ENCODE measurements at places on chromosomes 6 and 20.
A peak's percentile ranks its signal among the peaks of the same experiment; 100 is the strongest.

DNA sequence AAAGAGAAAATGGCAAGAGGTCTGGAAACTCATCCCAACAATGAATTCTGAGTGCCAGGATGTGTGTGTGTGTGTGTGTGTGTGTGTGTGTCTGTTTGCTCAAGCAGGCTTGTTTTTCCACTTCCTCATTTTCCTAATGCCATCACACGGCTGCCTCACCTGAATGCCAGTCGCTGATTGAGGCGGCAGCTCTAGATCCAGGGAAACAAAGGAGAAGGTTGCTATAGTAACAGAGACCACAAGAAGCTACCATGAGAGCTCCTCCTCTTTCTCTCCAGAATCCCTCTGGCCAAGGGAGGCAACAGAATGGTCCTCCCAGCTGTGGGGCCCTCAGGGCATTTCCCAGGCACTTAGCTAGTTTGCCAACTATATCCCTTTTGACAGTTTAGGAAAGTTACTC is 241.1 kb upstream of the TSHZ2 start:
- no peak for DNase-seq

DNA sequence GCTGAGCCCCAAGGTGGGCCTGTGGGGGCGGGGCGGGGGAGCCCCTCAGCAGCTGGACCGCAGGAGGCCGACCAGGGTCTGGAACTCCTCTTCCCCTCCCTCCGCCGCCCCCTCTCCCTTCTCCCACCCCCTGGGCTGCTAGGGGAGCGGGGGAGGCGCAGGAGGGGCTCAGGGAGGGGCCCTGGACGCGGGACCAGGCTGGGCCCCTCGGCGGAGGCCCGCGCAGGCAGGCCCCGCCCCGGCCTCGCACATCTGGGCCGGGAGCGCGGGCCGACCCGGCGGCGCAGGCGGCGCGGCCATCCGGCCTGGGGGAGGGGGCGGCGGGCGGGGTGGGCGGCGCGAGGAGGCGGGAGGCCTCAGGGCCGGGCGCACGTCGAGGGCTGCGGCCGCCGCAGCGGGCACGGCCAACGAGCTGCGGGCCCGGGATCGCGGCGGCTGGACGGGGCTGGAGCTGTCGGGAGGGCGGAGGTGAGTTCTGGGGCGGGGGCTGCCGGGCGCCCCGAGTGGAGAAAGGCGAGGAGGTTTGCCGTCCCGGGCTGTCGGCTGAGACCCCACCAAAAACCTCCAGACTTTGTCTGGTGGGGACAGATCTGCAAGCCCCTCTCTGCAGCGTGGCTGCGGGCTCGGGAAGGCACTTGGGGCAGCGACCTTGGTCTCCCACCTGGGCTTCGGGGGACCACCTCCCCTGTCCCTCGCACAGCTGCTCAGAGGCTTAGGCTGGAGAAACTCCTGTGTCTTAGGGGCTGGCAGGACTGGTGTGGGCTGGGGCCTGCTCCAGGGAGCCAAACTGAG is at the start of gene HSPA12B:
TSS of gene HSPA12B (plus strand) at position 359 of the 792 bp plus-strand sequence. CDS start 5,990 bp downstream, outside the sequence.
- DNase-seq, result peak; percentile 61

DNA sequence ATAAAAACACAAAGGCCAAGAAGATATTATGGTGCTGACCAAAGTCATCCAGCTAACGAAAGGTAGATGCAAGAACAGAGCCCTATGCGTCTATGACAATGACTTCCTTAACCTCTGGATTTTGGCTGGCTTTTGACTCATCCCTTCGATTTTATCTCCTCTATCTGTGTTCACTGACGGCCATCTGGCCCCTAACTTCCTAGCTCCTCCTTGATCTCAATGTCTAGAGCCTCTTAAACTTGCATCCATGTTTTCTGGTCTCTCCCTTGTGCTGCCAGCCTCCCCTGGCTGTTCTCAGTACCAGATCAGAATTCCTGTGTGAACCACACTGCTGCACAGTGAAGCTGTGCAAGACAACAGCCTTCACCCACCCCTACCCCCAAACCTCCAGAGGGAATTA is 452.9 kb downstream of the UTRN start:
- no peak for DNase-seq

GRCh38 chr6:147618927-147619326 is 110.4 kb downstream of the SAMD5 start:
- DNase-seq, result no peak

DNA sequence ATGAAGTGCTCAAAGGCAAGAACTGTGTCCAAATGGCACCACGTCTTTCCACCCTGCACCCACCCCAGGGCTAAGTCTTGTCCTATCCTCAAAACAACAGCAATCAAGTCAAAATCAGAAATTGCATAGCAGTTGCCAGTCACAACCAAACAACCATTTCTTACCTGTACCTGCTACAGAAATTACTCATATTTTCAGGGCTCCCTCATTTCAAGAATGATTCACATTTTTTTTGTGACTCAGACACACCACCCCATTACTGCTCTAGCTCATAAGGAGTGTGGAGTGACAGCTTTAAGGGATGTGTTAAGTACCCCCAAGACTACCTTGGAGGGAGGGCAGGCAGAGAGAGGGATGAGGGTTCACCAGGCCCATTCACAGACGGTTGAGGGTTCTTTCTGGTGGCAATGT is 111.7 kb downstream of the TRERF1 start:
- no peak for DNase-seq

- DNase-seq, result no peak
These were observed 19.3 kb downstream of the CST7 start for GRCh38 chr20:24968278-24968800.

- DNase-seq, result no peak
These were observed 12.0 kb upstream of the CITED2 start for GRCh38 chr6:139386404-139386803.

DNA sequence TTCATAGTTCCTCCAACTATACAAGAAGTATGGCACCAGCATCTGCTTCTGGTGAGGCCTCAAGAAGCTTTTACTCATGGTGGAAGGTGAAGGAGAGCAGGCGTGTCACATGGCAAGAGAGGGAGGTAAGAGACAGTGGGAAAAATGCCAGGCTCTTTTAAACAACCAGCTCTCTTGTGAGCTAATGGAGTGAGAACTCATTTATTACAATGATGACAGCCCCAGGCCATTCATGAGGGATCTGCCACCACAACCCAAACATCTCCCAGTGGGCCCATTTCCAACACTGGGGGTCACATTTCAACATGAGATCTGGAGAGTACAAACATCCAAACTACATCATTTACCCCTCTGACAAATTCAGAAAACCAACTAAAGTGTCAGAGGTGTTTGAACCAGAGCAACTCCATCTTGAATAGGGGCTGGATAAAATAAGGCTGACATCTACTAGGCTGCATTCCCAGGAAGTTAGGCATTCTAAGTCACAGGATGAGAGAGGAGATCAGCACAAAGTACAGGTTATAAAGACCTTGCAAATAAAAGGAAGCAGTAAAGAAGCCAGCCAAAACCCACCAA is 2.2 kb upstream of the UBD start:
- DNase-seq, result no peak

DNA sequence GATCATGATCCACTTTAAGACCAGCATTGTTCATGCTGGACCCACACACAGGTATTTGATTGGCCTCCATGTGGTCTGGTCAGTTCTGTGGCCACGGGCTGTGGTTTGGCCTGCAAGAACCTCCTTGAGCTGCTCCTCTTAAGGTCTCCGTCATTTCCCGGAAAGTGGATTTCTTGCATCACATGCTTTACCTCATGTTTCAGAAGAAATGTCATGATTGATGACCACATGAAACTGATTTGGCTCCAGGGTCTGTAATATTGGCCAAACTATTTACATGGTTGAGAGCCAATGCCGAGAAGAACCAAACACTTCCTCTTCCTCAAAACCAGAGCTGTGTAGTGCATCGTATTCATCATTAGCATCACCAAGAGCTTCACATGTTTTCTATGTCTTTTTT is 13.2 kb upstream of the RSPH3 start:
- no peak for DNase-seq

- DNase-seq, result no peak
These were observed 23.9 kb downstream of the FAM162B start for GRCh38 chr6:116741571-116741970.

DNA sequence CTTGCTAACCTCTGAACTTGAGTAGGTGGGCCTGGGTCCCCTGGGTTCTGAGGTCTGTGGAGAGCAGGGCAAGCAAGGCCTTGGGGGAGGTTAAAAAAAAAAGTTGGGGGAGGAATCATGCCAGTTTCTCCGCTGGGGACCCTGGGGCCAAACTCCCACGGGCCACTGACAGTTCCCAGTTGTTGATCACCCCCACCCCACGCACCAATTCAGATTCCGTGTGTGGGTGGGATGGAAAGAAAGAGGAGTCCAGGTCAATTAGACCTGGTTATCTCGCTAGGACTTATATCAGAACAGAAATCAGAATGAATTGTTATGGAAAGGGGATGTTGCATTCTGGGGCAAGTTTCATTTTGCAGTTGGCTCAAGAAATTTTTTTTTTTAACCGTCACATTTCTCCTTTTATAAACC is 46.7 kb upstream of the SUPT3H start:
- no peak for DNase-seq

- no peak for DNase-seq
These were observed 49.7 kb downstream of the KLHL31 start for GRCh38 chr6:53615633-53616449.

GRCh38 chr20:15653396-15654207 is 919.6 kb downstream of the KIF16B start:
- no peak for DNase-seq

GRCh38 chr20:47054945-47055344 is 160.3 kb downstream of the EYA2 start:
- DNase-seq, result no peak

- DNase-seq, result no peak
These were observed 9.0 kb downstream of the UQCC2 start for GRCh38 chr6:33702345-33702977.

GRCh38 chr20:54549658-54550326 is 74.4 kb downstream of the DOK5 start:
- no peak for DNase-seq

- DNase-seq, result no peak
These were observed 65.8 kb upstream of the JAG1 start for GRCh38 chr20:10739566-10739965.

DNA sequence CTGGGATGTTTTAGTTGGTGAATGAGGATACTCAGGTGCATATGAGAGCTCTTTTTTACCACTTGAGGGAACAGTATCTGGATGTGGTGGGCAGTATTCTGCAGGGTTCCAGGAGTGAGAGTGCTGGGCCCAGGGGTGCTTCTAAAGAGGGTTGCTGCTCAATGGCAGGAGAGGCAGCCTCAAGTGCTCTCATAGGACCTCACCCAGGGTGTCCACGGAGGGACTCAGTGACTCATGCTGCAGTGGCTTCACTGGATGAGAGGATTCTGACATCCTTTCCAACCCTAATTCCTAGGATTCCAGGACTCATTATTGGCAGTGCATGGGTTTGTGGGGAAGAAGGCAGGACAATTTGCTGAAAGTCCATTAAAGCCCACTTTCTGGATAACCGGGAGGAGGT is 176.6 kb upstream of the FERMT1 start:
- no peak for DNase-seq

GRCh38 chr6:99522531-99522930 is 7.3 kb upstream of the USP45 start:
- DNase-seq, result no peak

DNA sequence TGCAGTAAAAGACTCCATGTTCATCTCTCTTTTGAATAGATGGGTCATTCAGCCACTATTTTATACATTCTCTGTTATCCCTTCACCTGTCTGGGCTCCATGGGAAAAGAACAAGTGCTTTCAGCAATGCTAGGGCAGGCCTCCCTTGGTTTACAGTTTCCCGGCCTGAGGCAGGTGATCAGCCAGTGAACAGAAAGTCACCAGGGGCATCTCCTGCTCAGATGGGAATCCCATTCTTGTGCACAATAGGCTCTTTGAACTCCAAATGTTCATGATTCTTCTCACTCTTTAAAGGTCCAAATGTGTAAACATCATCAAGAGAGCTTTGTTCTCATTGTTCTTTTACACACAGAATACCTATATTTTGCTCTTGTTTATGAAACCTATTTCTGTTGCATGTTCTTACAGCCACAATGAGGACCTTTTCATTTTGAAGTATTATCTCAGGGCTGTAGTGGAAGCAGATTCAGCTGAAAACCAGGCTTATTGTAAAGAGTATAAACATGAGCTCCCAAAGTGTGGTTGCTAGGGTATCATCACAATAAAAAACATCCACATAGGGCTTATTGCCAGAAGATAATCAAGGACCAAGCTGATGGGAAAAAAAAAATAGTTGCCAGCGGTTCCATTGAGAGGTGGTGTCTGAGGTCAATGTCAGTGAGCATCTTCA is 267.1 kb upstream of the SGK1 start:
- DNase-seq, result no peak

GRCh38 chr20:10922506-10922905 is 248.7 kb upstream of the JAG1 start:
- no peak for DNase-seq

GRCh38 chr20:4713401-4713800 is 8.3 kb upstream of the PRND start:
- no peak for DNase-seq

GRCh38 chr6:79833264-79833963 is 113.9 kb downstream of the ELOVL4 start:
- DNase-seq, result no peak

DNA sequence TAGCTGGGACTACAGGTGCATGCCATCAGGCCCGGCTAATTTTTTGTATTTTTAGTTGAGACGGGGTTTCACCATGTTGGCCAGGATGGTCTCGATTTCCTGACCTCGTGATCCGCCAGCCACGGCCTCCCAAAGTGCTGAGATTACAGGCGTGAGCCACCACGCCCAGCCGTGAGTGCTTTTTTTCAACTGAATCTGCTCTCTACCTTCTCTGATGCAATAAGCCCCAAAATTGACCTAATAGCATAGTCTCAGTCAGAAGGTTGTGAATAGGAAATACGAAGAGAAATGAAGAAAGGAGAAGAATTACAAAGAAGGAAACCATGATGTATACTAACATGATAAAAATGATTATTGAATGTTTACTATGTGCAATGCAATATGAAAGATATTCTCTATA is 33.2 kb downstream of the BEND6 start:
- no peak for DNase-seq

DNA sequence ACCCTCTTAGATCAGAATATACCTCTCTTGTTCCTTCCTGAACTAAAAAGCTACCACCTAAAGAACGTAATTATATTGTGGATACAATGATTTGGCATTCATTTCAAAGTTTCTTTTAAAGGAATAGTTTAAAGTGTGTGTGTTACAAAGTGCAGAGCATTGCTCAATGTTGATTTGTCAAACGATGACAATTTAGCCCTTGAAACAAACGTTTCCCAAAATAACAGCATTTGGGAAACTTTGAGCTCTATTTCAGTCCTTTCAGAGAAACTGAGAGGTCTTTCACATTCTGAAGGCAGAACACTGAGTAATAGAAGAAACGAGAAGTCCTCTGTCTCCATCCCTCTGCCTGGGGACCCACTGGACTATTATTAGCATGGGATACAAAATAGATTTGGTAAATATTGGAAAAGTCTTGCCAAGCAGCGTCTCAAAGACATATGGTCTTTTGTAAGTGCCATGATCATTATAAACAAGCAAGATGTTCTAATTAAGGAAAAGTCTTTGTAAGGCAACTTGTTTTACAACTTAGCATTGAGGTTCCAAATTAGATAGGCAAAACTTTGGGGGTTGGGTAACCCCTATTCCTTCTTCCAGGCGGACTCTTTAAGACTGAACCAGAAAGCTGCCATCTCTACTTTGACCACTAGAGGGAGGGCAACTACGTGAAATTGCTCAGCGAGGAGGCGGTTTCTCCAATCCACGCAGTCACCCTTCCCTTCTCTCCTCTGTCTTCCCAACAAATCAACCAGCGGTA is 208.8 kb downstream of the RNF144B start:
- DNase-seq, result peak; percentile 66

GRCh38 chr20:50378170-50379000 is 131.8 kb upstream of the PTPN1 start:
- DNase-seq, result no peak

- DNase-seq, result peak; percentile 83
These were observed at the start of gene FOXO3 for GRCh38 chr6:108560463-108561308. TSS of gene FOXO3 (plus strand) at chr6:108560917. CDS start at chr6:108561209, 292 bp downstream.

GRCh38 chr20:59836767-59837166 is 96.7 kb downstream of the SYCP2 start:
- no peak for DNase-seq
